IPS-NIHi11 (cell line): ENCODE measurements at places on chromosomes 5 and 9.

DNA sequence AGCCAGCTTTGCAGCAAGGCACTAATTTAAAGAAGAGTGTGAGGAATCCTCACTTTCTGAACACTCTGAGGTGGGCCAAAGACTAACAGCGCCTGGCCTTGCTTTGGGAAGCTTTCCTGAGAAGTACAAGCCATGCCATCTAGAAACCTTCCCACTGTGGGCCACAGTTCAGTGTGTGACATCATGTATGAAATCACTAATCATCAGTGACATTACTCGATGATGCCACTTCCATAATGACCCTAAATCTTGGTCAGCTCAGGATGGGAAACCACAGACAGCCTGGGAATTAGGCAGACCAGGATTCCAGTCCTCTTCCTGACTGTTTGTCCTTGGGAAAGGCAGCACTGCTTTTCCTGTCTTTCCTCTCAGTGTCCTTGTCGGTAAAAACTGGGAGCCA lies 54.2 kb upstream of the HSPA9 start:
- DNase-seq: no peak

DNA sequence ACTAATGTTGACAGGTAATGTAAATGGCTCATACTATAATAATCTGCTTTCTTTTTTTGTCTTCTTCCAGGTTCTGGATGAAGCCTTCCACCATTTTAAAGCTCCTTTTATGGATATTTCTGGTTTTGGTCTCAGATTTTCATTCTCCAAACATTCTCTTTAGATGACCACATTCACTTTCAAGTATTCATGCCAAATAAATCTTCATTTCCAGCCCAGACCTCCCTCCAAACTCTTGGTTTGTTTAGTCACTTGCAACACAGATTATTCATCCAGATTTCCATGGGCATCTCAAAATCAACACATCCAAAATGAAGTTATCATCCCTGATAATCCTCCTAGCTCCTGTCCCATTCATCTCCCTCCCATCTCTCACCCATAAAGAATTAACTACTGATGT lies 40.3 kb upstream of the SVEP1 start:
- DNase-seq: no peak

GRCh38 chr5:138849439-138849838 lies 25.7 kb downstream of the LRRTM2 start:
- DNase-seq: no peak

- no peak for DNase-seq
These were observed 150.0 kb downstream of the CDC42SE2 start for GRCh38 chr5:131413605-131414559.

- no peak for DNase-seq
These were observed 13.7 kb downstream of the PITX1 start for GRCh38 chr5:135020111-135020895.

- no peak for DNase-seq
These were observed 41.3 kb upstream of the MIER3 start for GRCh38 chr5:56993241-56993640.

- no peak for DNase-seq
These were observed 519 bp downstream of the ZER1 start for GRCh38 chr9:128771094-128771721.

- DNase-seq: no peak
These were observed 101.6 kb upstream of the SPRY4 start for GRCh38 chr5:142426129-142427014.

DNA sequence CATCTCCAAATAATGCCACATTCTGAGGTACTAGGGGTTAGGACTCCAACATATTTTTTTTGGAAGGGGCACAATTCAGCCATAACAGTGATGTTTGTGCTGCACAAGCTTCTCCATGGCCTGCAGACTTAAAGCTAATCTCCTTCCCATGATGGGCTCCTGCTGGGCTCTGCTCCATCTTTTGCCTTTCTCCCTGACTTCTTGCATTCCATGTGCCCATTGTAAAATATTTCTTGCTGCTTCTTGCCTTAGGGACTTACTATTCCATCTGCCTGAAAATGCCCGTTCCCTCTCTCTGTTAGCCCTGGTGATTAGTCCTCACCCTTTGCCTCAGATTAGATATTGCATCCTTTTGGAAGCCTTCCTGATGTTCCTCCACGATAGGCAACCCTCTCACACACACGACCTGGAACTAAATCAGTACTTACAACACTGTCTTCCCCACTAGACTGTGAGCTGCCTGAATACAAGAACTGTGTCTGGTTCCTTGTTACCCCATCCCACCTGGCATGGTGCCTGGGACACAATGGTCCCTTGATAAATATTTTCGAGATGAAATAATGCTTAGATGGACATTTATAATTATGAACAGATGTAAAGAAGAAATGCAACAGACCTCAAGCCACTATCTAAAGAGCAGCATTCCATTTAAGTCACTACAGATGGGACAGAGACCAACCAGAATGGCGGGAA lies 33.5 kb downstream of the OR1J1 start:
- no peak for DNase-seq

DNA sequence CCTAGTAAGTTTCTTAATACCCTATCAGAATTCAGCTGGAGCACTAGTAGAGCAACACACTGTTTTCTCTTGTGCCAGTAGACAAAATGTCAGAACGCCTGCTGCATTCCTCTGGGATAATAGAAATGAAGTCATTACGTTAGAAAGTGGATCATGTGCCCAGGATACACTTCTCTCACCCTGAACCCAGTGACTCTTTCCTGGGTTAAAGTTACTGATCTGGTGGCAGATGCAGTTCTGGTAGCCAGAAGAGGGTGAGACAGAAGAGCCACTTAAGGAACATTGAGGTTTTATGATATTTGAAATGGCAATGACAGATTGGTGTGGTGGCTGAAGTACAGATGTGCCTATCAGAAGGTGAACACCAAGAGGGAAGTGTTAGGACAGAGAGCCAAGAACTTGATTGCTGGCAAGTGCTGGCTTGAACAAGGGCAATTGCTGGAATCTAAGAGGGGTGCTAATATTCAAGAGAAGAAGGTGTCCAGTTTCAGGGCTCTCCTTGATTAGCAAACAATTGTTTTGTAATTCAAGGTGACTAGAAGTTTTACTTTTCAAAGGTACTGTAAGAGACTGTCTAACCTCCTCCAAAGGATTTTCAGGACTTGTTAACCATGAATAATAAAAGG lies 93.7 kb upstream of the ERBIN start:
- no peak for DNase-seq

- no peak for DNase-seq
These were observed 1.5 kb downstream of the DNAJB5 start for GRCh38 chr9:34990908-34991606.

DNA sequence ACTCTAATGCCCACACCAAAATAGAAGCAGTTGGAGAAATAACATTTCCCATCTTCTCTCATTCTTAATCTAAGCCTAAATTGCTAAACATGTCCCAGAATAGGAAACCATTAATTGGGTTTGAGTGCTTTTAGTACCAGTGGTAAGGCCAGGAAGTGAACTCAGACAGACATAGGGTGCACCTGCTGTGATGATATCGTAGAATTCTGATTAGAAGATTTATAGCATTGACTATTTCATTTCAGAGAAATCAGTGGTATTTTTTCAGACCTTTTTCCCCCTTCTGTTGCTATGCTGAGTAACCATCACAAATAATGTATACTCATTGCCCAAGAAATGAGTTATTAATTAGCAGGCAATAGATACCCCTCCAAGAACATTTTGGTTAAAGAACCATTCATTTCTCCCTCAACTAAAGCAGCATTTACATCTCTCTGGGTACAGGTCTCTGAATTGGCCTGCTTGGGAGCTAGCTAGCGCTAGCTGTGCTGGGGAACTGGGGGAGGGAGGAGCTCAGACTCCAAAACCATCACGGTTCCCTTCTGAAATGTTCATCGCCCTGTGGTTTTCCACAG lies 7.3 kb downstream of the GLRX start:
- no peak for DNase-seq

- DNase-seq: no peak
These were observed 10.4 kb upstream of the ALDH1B1 start for GRCh38 chr9:38382141-38382540.

GRCh38 chr9:136243631-136244030 lies 2.0 kb downstream of the QSOX2 start:
- no peak for DNase-seq

GRCh38 chr5:111043712-111044506 lies 27.6 kb upstream of the TSLP start:
- peak; percentile 11 for DNase-seq

DNA sequence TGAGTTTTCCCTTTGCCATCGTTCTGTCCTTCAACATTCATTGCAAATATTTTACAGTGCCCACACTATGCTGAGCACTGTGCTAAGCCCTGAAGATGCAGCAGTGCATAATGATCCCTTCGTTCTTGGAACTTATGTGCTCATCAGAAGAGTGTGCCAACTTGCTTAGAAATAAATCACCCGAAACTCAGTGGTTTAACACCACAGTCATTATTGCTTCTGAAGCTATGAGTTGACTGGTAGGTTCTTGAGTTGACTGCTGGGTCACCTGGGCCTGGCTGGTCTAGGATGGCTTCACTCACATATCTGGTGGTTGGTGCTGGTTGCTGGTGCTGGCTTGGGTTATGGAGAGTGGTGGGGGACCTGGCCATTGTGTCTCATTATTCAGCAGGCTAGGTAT lies 20.9 kb downstream of the PCSK5 start:
- DNase-seq: no peak

- no peak for DNase-seq
These were observed 387.9 kb upstream of the MEF2C start for GRCh38 chr5:89270901-89271300.

GRCh38 chr5:26024774-26025173 lies 1013.6 kb downstream of the CDH9 start:
- peak; percentile 17 for DNase-seq

DNA sequence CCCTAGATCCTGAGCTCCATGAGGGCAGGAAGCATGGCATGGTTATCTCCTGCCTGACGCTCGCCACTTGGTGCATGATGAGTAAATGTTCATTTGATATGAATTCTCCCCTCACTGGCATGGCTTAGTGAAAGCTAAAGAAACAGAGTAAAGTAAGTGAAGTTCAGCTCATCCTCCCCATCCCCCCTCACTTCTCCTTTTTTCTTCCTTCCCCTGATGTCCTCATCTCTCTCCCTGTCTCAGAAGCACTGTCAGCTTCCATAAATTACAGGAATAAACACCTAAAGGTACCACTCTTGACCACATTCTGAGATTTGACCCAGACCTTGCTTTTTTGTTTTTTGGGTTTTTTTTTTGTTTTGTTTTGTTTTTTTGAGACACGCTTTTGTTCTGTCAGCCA lies 73.3 kb downstream of the SNX18 start:
- no peak for DNase-seq

GRCh38 chr5:176596689-176597416 lies 13.1 kb downstream of the GPRIN1 start:
- peak; percentile 73 for DNase-seq

DNA sequence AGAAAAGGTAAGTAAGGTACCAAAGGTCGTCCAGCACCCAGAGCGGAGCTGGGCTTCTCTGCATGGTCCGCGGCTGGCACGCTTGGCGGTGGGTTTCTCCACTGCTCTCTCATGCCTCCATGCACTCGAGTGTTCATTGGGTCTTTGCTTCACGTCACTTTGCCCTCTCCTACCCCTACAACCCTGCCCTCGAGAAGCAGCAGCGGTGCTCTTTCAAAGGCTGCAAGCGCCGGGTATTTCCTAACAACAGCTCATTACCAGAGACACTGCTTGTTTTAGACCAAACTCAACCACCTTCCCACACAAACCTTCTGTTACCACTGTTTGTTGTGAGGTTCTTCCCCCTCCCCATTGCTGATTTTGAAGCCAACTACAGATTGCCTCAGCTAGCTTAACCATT lies 21.5 kb upstream of the ZBTB34 start:
- no peak for DNase-seq

- peak; percentile 98 for DNase-seq
These were observed at the start of gene TEX10 for GRCh38 chr9:100352727-100353505. Gene TEX10, minus strand, starts transcription at chr9:100352942. Its CDS starts 3,579 bp downstream, at chr9:100349363.

DNA sequence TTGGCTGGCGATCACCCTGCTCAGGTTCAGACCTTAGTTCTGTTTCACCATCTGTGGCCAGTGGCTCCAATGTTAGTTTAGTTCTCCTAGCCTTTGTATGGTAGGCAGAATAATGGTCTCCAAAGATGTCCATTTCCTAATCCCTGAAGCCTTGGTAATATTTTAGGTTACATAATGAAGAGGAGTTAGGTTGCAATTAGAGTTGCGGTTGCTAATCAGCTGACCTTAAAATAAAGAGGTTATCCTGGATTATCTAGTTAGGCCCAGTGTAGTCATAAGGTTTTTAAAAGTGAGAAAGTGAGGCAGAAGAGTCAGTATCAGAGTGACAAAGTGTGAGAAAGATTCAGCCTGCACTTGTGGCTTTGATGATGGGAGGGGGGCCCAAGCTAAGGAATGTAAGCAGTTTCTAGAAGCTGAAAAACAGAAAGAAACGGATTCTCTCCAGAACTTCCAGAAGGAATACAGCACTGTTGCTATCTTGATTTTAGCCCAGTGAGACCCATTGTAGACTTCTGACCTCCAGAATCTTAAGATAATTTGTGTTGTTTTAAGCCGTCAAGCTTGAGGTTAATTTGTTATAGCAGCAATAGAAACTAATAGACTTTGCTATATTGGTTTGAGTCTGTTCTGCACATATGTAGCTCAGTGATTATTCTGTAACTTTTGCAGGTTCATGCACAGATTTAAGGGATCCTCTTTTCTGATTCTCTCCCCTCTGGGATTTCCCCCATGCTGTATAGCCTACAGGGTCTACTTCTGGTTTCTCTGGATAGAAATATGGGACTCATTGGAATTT lies 21.6 kb downstream of the LNPEP start:
- no peak for DNase-seq

DNA sequence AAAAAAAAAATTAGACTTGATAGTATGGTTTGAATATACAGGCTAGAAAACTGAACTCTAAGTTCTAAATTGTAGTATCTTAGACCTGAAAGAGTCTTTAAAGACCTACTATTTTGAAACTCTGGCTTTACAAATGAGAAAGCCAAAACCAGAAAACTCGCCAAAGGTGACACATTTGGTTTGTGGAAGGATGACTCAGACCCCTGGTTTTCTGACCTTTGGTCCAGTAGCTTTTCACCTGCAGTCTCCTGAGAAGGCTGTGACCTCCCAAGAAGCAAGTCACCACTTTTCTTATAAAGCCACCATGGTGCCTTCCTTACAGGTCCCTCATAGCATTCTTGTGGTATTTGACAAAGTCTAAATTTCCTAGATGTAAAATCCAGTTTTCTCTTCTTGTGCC lies 102.1 kb upstream of the CEP78 start:
- no peak for DNase-seq

DNA sequence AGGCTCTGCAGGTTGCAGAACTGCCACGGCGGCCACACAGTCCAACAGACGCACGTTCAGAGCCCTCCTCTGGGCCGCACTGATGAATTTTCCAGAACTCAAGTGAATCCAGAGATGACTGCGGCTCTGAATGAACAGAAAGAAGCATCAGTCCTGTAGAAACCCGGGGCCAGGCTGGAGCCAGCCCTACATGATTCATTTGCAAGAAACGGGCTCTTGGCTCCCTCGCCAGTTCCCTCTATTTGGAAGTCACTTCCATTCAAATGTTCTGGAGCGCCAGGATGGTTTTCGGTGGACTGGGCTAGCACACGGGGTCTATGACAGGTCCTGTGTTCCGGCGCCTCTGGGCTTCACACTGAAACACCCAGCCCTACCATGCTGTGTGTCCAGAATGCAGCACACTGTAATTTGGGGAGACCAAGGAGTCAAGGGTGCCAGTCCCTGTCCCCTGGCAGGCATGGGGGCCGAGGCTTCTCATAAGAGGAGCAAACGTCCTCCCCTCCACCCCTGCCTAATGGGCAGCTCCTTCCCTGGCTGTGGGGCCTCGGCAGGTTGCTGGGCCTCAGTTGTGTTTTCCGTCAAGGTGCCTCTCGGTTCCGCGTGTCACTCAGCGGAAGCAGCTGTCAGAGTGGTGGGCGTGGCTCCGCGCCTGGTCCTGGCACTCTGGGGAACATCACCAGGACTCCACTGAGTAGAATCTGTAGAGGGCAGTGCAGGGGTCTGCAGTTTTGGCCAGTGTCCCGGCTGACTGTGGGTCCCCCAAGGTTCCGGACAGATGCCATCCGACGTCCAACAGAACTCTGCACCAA lies 18.1 kb upstream of the COL5A1 start:
- DNase-seq: no peak
